Inflammatory macrophage (primary cell): ENCODE measurements at places on chromosomes 6 and 20.

DNA sequence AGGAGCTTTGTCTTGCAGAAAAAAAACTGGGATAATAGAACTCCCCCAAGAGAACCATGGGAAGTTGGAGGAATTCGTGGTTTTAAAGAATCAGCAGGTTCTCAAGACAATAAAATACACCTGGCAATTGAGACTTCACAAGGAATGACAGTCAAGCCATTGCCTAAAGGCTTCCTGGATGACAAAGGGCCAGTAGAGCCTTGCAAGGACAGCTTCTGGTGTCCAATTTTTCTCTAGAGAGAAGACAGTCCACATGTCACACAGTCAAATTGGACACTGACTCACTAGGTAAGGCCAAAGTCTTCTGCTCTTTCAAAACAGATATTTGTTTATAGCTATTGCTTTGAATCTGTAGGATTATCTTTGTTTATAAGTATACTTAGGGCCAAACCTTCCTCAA lies 80.3 kb upstream of the BMP5 start:
- no peak for DNase-seq

DNA sequence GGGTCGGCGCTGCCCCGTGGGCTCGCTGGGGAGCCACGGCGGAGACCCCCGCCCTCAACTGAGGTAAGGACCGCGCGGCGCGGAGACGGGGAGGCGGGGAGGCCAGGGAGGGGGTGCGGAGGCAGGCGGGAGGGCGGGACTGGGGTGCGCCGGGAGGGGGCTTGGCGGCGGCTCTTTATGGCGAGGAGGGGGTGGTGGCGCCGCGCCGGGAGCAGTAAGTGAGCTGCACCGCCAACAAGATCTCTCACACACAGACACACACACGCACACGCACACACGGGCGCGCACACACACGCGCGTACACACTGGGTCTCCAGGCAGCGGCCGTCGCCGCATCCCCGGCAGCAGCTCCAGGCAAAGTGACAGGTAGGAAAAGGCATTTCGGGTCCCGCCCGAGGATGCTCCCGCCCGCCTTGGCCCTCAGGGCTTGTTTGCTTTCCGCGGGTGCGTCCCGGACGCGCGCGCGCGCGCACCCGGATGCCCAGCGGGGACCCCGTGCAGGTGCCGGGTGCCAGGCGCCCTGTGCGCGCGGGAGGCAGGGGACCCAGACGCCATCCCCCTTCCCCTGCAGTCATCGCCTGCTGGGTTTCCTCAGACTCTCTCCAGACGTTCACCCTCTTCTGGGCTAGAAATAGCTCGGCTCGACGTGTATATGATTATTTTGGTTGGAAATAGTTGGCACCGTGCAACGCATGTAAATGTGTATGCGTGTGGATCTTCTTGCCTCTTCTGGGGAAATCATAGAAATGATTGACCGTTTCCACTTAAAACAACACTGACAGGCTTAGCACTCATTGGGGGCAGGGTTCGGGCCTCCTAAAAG lies at the start of gene PLCB4:
TSS of gene PLCB4 (plus strand) at position 247 of the 823 bp plus-strand sequence. CDS start 238,728 bp downstream, outside the sequence.
- DNase-seq = no peak

DNA sequence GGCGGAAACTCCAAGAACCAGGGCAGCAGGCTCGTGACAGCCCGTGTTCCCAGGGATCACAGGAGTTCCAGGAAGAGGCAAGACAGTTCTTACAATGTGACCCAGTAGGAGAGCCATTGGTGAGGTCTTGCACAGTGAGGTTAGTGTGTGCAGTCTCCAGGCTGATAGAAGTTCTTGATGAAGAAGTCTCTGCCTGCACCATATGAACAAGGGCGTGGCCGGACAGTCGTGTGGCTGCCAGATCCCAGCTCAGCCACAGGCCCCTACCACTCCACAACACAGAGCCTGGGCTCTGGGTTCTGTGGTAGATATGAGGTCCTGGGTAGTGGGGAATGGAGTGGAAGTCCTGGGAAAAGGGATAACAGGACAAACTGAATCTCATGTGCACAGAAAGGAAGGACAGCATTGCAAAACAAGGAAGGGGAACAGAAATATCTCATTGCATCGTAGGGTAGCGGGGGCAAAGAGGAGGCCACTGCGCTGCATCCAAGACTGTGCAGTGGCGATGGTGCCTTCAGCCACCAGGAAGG lies 65.2 kb downstream of the STX11 start:
- peak; percentile 53 for DNase-seq

GRCh38 chr6:165707067-165707853 lies 44.2 kb upstream of the PDE10A start:
- no peak for DNase-seq

- DNase-seq = no peak
These were observed 332.6 kb upstream of the EPHA7 start for GRCh38 chr6:93751969-93752368.

DNA sequence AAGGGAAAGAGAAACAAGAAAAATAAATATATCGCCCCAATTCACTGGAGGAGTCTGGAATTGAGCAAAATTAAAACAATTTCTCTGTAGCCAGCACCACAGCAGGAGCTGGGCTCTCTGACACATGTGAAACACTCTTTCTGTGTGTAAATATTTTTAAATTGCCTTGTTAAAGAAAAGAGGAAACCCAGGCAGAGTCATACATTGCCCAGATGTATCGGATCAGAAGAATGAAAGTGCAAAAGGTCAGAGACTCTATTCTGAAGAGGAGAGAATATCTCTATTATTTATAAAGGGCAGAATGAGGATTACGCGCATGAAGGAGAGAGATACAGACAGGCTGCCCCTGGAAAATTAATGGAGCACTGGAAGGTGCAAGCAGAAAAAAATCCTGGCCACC lies 127.0 kb upstream of the MAN1A1 start:
- no peak for DNase-seq

DNA sequence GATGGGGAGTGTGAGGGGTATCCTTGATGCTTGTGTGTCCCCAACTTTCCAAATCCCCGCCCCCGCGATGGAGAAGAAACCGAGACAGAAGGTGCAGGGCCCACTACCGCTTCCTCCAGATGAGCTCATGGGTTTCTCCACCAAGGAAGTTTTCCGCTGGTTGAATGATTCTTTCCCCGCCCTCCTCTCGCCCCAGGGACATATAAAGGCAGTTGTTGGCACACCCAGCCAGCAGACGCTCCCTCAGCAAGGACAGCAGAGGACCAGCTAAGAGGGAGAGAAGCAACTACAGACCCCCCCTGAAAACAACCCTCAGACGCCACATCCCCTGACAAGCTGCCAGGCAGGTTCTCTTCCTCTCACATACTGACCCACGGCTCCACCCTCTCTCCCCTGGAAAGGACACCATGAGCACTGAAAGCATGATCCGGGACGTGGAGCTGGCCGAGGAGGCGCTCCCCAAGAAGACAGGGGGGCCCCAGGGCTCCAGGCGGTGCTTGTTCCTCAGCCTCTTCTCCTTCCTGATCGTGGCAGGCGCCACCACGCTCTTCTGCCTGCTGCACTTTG lies at the start of gene TNF:
TSS of gene TNF (plus strand) at position 231 of the 567 bp plus-strand sequence. CDS start at position 408, 177 bp downstream.
- peak; percentile 93 for DNase-seq
